ENCODE measurements at places on chromosomes 13 and 19.

DNA sequence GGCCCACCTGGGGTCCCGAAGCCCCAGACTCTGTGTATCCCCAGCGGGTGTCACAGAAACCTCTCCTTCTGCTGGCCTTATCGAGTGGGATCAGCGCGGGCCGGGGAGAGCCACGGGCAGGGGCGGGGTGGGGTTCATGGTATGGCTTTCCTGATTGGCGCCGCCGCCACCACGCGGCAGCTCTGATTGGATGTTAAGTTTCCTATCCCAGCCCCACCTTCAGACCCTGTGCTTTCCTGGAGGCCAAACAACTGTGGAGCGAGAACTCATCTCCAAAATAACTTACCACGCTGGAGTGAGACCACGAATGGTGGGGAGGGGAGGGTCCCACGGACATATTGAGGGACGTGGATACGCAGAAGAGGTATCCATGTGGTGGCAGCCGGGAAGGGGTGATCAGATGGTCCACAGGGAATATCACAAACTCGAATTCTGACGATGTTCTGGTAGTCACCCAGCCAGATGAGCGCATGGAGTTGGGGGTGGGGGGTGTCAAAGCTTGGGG, 1.0 kb upstream of the ICAM5 start:
- peak overlapping the region; percentile 88 for H3K4me3 ChIP-seq
- peaks cover 72% of the 10 kb centered on the region for H3K4me1 ChIP-seq
- H3K36me3 ChIP-seq = peaks cover 26% of the 10 kb centered on the region
- peaks cover 41% of the 10 kb centered on the region for H3K27me3 ChIP-seq

DNA sequence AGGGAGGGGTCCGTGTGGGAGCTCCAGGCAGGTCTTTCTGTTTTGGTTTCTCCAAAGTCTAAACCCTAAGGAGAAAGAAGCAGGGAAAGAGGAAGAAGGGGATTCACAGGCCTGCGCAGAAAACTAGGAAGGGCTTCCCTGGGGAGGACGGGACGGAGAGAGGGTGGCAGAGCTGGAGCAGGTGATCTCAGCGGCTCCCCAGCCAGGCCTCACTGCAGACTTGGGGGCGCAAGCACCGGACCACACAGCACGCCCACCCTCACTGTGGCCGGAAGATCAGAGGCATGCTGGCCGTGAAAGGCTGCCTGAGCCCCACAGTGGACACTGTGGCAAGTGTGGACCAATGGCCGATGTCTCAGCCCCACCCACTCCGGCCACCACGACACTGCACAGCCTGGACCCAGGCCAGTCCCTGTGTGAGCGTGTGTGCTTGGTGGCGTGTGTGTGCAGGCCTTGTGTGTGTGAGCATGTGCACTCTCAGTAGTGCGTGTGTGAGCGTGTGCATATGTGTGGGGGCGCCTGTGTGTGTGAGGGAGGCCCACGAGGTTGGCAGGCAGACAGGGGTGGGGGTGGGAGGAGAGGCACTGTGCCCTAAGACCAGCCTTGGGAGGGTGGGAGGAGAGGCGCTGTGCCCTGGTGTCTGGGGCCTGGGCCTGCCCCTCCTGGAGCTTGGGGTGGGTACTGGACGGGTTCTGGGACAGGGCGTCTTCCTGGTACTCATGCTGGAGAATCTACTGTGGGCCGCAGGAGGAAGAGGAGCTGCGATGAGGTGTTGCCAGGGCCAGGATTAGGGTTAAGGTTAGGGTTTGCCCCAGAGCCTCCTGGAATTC, 15.4 kb upstream of the TMEM255B start:
- H3K27me3 ChIP-seq = peaks cover 28% of the 10 kb centered on the region
- H3K36me3 ChIP-seq = no peaks in the 10 kb centered on the region
- no peak overlapping the region for H3K4me3 ChIP-seq
- H3K27ac ChIP-seq = no peak overlapping the region
- no peak for DNase-seq
- H3K4me1 ChIP-seq = peaks cover 19% of the 10 kb centered on the region

- H3K4me1 ChIP-seq = no peaks in the 10 kb centered on the region
- DNase-seq = no peak
- no peak overlapping the region for H3K27ac ChIP-seq
- H3K27me3 ChIP-seq = peaks cover 21% of the 10 kb centered on the region
- H3K4me3 ChIP-seq = no peak overlapping the region
- no peaks in the 10 kb centered on the region for H3K36me3 ChIP-seq
These were observed 44.7 kb upstream of the SIAH3 start for GRCh38 chr13:45896285-45896684.

DNA sequence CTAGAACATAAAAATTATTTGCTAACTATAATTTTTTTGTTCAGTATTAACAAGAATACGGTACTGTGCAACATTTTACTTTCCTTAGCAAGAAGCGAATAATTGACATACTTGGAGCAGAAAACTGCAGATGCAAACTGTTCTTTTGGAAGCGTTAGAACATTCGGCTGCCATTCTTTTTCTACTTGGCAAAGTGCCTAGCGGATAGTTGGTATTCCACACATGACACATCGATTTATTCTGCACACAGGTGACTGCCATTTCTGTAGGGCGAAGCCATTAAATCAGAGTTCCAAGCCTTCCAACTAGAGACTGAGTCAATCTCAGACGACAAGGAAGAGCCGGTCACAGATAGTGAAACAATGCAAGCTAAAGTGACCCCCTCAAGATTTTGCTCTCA, 117.4 kb downstream of the TRPC4 start:
- no peak overlapping the region for H3K4me3 ChIP-seq
- no peaks in the 10 kb centered on the region for H3K27me3 ChIP-seq
- H3K36me3 ChIP-seq = no peaks in the 10 kb centered on the region
- no peak for DNase-seq

GRCh38 chr13:27599845-27600553, 20.3 kb downstream of the LNX2 start:
- no peaks in the 10 kb centered on the region for H3K27me3 ChIP-seq
- DNase-seq = no peak
- H3K36me3 ChIP-seq = no peaks in the 10 kb centered on the region
- H3K4me3 ChIP-seq = no peak overlapping the region

DNA sequence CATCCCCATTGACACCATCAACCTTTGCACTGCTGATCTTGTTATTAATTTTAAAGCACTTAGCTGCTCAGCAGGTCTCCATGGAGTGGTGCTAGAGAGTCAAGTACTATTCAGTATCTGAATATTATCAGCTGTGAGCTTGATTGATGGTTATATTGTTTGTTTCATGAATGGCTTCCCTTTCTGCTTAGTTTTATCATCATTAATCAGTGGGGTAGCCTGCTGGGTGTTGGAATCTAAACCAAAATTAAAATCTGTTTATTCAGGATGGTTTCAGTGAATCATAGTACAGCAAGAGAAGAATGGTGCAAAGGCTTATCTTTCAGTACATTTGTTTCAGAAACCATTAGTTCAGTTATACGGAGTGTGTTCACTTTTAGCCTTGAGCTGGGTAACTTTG, 42.5 kb upstream of the SCEL start:
- no peak overlapping the region for H3K27ac ChIP-seq
- H3K4me1 ChIP-seq = no peaks in the 10 kb centered on the region
- no peak for DNase-seq
- H3K27me3 ChIP-seq = no peaks in the 10 kb centered on the region

DNA sequence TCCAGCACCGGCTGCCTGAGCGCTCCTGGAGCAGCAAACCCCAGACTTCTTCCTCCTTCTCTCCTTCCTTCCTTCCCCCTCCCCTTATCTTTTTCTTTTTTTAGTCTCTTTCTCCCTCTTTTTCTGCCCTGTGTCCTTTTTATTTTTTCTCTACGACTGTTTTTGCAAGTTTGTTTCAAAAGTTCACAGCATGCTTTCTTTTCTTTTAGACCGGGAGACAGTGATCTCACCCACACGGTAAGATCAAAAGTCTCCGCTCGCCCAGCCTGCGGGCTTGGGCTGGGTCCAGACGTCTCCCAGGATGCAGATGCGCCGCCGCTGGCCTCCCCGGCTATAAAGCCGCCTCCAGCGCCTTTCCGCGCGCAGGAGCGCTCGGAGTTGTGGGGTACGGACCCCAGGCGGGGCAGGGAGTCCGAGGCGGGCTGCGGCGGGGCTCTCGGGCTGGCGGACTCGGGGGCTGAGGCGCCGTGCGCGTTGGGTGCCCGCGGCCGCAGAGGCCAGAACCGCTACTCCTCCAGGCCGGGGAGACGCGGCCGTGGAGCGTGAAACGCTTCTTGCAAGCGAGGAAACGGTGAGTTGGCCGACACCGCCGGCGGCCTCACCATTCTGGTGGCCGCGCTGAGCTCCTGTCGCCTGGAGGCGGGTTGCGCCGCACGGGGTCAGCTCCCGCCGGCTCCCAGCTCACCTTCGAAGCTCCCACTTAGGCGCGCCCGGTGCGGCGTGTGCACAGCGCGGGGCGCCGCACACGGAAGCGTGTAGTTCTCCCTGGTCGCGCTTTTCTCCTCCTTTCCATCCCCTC, 2.0 kb upstream of the TSHZ3 start:
- peak overlapping the region; percentile 89 for H3K4me3 ChIP-seq
- peaks cover 31% of the 10 kb centered on the region for H3K4me1 ChIP-seq
- peaks cover 68% of the 10 kb centered on the region for H3K27me3 ChIP-seq
- peaks cover 4% of the 10 kb centered on the region for H3K36me3 ChIP-seq
- peak overlapping the region; percentile 87 for H3K27ac ChIP-seq
- DNase-seq = peak; percentile 71

DNA sequence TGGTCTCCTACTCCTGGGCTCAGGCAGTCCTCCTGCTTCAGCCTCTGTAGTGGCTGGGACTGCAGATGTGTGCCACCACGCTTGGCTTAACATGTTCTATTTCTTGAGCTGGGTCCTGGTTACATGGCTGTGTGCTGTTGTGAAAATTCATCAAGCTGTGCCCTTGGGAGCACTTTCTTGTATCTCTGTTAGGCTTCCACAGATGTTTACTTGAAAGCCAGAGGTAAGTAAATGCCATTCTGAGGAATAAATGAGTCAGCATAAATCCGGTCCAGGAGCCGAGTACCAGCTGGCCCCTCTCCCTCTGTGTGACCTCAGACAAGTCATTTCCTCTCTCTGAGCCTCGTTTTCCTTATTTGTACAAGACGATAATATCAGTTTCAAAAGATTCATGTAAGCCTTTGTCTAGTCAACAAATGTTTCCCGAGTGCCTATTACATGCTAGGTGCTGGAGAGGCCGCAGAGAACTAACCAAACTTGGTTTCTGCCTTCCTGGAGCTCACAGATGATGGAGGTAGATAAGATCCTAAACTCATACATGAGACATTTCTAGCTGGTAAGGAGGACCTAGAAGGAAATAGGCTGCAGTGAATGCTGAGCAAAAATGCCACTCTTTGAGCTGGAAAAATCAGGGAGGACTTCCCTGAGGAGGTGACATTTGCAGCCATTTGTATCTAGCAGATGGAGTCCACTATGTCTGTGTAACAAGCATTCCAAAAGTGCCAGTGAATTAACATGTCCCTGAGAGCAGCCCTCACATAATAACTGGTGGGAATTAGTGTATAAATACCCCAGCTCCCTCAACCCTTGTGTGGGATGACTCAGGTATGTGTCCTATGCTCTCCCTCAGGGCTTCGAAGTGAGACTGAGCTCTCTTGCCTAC, 2.7 kb upstream of the RASAL3 start:
- H3K4me1 ChIP-seq = peaks cover 55% of the 10 kb centered on the region
- peak; percentile 91 for DNase-seq
- H3K27me3 ChIP-seq = peaks cover 12% of the 10 kb centered on the region
- H3K36me3 ChIP-seq = peaks cover 20% of the 10 kb centered on the region
- peak overlapping the region; percentile 58 for H3K4me3 ChIP-seq

- no peak overlapping the region for H3K4me3 ChIP-seq
- peaks cover 51% of the 10 kb centered on the region for H3K4me1 ChIP-seq
These were observed 31.1 kb downstream of the DNM2 start for GRCh38 chr19:10748927-10749434.

GRCh38 chr13:36432106-36432544, at the start of gene CCNA1:
TSS of gene CCNA1 (plus strand) at chr13:36432495. CDS start at chr13:36433057, 562 bp downstream.
- H3K27ac ChIP-seq = no peak within 1 kb of the TSS
- peak within 1 kb of the TSS; percentile 77 for H3K4me3 ChIP-seq
- no peaks in the 10 kb centered on the region for H3K36me3 ChIP-seq
- peak; percentile 79 for DNase-seq

DNA sequence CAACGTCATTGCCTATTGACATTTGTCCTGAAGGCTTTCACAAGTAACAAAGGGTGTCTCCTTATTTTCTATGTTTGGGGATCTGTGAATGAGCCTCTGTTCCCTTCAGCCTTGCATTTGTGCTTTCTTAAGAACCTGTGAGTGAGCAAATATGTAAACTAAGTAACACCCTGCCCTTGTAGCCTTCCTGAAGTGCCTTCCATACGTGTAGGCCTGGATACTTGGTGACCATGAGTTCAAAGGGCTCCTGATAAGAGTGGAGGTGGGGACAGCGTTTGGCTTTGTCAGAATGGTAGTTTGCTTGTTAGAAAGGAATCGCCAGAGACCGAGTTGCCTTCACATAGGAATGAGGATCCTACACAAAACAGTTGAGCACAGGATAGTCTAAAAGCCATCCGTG, 14.5 kb upstream of the CCDC97 start:
- no peaks in the 10 kb centered on the region for H3K27me3 ChIP-seq
- no peak for DNase-seq
- peaks cover 47% of the 10 kb centered on the region for H3K4me1 ChIP-seq
- H3K27ac ChIP-seq = peak overlapping the region; percentile 59

GRCh38 chr19:39310558-39311311, 9.9 kb downstream of the LRFN1 start:
- no peak for DNase-seq
- no peak overlapping the region for H3K27ac ChIP-seq
- peaks cover 33% of the 10 kb centered on the region for H3K36me3 ChIP-seq

- no peaks in the 10 kb centered on the region for H3K4me1 ChIP-seq
- H3K27ac ChIP-seq = no peak overlapping the region
- no peak overlapping the region for H3K4me3 ChIP-seq
- peaks cover 3% of the 10 kb centered on the region for H3K36me3 ChIP-seq
- no peak for DNase-seq
These were observed 149.1 kb downstream of the COG6 start for GRCh38 chr13:39804332-39805210.

DNA sequence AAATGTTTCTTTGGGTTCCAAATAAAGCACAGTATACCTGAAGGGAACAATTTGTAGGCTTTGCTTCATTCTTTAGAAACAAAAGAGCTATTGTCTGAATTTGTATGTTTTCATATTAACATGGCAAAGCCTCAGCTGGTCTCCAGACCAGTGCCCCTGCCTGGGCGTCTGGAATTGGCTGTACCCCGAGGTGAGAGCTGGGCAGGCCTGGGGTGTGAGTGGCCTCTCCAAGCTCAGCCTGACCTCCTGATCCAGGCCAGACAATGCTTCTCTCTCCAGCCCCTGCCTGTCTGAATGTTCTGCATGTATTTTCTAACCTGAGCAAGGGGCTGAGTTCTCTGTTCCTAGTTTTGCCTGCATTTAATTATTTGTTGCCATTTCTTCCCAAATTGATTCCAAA, 66.3 kb upstream of the MCF2L start:
- no peaks in the 10 kb centered on the region for H3K4me1 ChIP-seq
- no peaks in the 10 kb centered on the region for H3K36me3 ChIP-seq
- H3K4me3 ChIP-seq = no peak overlapping the region
- DNase-seq = no peak
- H3K27me3 ChIP-seq = no peaks in the 10 kb centered on the region

GRCh38 chr19:35986664-35987570, 8.1 kb upstream of the SDHAF1 start:
- H3K4me3 ChIP-seq = peak overlapping the region; percentile 74
- DNase-seq = peak; percentile 71
- H3K27ac ChIP-seq = no peak overlapping the region
- no peaks in the 10 kb centered on the region for H3K36me3 ChIP-seq
- H3K4me1 ChIP-seq = peaks cover 5% of the 10 kb centered on the region
- H3K27me3 ChIP-seq = peaks cover 42% of the 10 kb centered on the region
